ENCODE measurements at places on chromosomes 3 and 15.

- DNase-seq: no peak
Measured at GRCh38 chr15:78993931-78994530, 49.2 kb upstream of the CTSH start.

GRCh38 chr3:25910997-25911396, 121.1 kb downstream of the OXSM start:
- DNase-seq: peak; percentile 23

DNA sequence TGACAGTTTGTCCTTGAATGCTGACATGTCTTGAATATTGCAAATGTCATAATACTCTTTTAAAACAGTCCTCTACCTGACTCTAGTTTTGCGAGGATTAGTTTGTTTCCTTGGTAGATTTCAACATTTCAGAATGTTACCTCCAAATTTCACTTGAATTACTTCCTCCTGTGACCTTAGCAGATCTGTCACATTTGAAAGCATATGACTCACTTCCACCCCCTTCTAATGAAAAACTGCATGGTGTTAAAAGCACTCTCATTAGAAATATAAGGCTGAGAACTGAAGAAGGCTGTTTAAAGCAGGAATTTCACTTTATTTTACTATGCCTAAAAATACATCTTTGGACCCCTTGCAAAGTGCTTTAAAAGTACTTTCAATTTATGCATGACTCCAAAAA, 598.7 kb upstream of the TGFBR2 start:
- peak; percentile 30 for DNase-seq

DNA sequence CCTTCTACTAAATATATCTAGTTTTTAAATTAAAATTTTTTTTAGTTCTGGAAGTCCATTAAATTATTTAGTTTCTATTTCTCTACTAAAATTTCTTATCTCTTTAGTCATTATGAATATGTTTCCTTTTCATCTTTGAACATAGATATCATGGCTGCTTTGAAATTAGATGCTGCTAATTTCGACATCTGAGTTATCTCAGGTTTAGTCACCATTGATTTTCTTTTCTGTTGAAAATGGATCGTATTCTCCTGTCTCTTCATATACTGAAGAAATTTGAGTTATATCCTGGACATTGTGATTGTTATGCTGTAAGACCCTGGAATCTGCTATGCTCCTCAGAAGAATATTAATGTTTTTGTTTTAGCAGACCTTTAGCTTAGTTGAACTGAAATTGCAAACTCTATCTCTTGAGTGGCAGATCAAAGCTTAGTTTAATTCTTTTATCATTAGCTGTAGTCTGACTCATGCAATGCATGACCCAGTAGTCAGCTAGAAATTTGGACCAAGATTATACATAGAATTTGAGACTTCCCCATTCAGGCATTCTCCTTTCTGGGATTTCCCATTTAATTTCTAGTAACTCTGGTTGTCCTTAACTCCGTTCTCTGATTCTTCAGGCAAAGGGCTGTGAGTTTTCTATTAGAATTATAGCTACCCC, 439.8 kb upstream of the IL12A start:
- DNase-seq: peak; percentile 34

- peak; percentile 25 for DNase-seq
Measured at GRCh38 chr3:55226696-55227095, 260.4 kb downstream of the WNT5A start.

DNA sequence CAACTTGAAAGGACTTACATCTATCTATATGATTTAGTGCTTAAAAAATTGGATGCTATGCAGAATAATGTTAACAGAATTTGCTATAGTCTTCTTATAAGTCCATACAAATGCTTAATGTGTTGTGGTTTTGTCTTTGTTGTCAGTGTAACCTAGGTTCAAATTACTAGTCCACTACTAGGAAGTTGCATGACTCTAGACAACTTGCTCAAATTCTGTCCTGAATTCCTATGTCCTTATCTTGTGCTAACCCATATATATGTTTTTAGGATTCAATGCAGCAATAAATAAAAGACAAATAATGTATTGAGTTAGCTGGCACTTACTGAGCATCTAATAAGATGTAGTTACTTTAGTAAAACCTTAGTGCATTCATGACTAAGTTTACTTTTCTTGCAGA, 276.5 kb upstream of the KCNMB2 start:
- DNase-seq: no peak

DNA sequence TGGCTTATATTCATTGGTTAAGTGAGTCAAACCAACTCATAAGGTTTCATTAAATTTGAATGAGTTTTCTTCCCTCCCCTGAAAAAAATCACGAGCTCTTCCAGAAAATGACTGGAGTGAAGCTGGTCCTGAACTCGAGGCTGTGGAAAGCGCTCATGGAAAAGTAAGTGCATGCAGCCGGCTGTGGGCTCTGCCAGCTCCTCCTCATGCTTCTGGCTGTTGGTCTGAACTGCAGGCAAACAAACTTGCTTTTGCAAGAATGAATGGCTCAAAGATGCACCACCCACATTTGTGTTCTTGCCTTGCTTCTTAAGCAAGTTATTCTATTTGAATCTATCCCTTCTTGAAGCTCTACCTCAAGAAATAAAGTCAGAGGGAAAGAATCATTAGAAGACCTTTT, 6.2 kb downstream of the ETV5 start:
- no peak for DNase-seq

- no peak for DNase-seq
Measured at GRCh38 chr3:39469945-39470344, 2.5 kb downstream of the MOBP start.

- peak; percentile 93 for DNase-seq
Measured at GRCh38 chr15:96181873-96182301, 148.6 kb upstream of the NR2F2 start.

DNA sequence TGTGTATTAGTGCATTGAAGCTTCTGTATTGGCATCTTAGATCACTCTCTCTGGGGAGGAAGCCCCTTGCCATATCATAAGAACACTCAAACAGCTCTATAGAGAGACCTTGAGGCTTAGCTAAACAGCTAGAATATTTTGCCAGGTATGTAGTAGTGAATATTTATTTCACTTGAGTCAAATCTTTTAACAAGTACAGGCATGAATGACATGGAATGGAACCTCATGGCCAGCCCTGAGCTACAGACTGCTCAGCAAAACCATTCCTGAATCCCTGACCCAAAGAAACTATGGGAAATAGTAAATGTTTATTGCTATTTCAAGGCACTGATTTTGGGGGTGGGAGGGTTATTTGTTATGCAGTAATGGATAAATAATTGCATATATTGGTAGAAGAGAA, 604.8 kb downstream of the MECOM start:
- no peak for DNase-seq

GRCh38 chr3:194964809-194965208, 279.1 kb downstream of the FAM43A start:
- peak; percentile 7 for DNase-seq

- DNase-seq: peak; percentile 64
Measured at GRCh38 chr3:151168269-151169094, 34.5 kb downstream of the GPR171 start.

- DNase-seq: no peak
Measured at GRCh38 chr3:58179235-58180098, 31.3 kb downstream of the DNASE1L3 start.

DNA sequence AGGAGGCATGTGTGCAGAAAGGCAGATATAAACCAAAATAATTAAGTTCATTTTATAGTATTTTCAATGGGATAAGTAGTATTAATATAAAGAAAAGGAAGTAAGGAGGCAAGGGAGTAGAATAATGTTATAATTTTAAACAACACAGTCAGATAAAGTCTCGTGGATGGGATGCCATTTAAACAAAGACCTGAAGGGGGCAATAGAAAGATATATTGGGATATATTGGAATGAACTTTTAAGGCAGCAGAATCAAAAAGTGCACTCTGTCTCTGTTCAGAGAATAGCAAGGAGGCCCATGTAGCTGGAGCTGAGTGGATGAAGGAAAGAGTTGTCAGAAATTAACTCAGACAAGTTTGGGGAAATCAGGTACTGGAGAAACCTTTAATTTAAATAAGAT, 158.7 kb downstream of the CGGBP1 start:
- DNase-seq: peak; percentile 5

GRCh38 chr15:45146405-45146804, 16.6 kb downstream of the DUOX1 start:
- DNase-seq: no peak

DNA sequence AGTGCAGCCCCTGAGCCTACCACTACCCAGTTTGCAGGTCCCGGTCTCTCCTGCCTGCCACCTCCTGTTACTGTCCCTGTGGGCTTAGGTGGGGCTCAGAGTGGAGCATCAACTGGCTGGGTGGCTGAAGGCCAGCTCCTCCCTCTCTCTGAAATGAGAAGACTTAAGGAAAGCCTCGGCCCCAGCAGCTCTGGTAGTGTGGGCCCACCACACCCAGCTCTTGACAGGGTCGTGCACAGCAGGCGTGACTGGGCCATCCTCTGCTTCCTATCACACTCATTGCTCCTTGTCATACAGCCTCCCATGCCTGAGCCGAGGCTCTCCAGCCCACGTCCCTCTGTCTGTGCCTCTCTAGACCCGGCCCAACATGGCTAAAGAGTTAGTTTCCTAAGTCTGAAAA, 142.7 kb upstream of the LINGO1 start:
- no peak for DNase-seq

DNA sequence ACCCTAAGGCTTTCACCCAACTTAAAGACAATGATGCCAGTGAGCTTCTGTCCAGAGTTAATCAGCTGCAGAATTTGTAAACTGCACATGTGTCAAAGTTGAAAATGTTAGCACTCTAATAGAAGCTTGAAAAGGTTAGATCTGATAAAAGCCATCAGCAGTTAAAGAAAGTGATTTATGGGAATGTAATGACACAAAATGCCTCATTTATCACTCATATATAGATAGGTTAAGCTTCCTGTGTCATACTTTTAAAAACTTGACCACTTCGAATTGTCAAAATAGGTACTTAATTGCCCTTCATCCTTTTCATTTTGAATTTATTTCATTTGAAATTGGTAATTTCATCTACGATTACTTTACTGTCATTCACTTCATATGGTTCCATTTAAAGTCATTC, 151.6 kb downstream of the CDIN1 start:
- DNase-seq: no peak

DNA sequence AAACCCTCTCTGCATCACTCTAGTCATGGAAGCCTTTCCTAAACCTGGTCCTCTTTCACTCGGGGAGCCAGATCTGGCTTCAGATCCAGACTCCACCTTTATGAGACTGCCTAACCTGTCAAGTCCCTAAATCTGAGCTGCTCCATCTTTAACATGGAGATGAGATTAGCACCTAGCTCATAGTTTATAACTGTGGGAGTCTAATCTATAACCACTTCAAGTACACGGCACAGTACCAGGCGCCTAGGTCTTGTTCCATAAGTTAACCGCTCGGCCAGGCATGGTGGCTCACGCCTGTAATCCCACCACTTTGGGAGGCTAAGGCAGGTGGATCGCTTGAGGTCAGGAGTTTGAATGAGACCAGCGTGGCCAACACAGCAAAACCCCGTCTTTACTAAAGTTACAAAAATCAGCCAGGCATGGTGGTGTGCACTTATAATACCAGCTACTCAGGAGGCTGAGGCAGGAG, 30.3 kb downstream of the TPM1 start:
- peak; percentile 59 for DNase-seq

DNA sequence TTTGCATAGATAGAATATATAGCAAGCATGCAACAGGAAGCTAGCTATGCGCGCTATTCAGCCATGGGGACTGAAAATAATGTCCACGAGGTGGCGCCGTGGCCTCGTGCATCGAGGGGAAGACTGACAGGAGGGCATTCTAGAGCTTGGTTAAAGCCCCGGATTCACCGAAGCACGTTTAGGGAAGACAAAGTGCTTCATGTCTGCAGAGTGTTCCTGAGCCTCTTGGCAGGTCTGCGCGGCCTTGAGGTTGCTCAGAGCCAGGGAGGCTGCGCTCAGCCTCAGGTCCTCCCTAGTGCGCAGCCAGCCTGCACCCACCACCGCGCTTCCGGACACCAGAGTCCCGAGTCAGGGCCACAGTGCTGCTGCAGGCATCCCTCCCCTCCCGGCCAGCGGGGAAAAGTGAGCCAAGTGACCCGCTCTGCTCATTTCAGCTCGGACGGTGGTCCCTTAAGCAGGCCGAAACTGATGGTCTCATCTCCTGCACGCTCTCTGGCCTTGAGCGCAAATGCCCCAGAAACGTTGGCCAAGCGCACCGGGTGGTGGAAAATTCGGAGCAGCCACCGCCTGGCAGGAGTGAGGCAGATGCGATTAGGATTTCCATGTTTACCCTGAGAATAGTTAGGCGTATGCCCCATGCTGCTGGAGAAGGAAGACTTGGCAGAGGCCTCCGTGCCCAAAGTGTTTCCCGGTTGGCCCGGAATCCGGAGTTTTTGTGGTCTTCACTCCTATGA, 24.8 kb downstream of the GABRA5 start:
- DNase-seq: peak; percentile 37

GRCh38 chr3:46667657-46668056, 25.8 kb downstream of the ALS2CL start:
- no peak for DNase-seq

GRCh38 chr15:80699981-80700380, 4.9 kb downstream of the ABHD17C start:
- peak; percentile 32 for DNase-seq

DNA sequence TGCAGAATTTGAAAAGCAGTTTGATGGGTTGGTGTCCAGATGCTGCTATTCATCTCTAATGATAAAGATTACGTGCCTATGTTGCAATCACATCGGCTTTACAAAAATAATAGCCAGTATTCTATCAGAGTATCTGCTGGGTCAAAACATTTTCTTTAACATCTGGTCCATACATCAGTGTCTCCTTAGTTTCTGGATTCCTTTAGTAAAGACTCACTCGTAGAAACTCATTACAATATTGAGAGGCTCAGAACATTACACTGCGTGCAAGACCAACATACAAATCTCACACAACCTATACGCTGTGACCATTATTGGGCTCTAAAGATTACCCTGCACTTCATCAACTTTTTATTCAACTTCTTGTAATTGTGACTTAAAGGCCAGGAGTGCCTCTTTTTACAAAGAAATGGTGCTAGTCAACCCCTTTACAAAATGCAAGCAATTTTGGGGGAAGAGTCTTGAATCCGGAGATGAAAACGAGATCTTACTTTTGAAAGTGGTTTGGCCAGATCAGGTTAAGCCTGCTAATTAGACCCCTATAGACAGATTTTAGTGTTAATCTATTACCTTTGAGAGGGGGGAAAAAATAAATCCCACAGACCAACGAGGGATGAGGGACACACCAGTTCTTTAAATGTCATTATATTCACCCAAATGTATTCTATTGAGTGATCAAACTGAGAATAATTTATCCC, 2.9 kb downstream of the TRA2B start:
- DNase-seq: peak; percentile 33

DNA sequence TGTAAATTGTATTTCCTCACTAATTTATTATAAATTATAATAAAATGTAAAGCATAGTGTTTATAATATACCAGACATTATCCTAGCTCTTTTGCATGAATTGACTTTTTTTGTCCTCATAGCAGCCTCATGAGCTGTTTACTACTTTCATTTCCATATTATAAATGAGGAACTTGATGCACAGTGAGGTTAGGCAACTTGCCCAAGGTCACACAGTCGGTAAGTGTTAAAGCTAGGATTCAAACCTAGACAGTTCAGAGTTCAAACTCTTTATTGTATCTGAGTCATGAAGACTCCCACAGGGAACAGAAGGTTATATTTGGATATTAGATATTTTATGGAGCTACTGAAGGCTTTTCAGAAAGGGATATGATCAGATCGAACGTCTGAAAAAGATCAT, 322.2 kb upstream of the SATB1 start:
- no peak for DNase-seq

All from EH (cell line).